ENCODE measurements at places on chromosomes 1 and 21.

DNA sequence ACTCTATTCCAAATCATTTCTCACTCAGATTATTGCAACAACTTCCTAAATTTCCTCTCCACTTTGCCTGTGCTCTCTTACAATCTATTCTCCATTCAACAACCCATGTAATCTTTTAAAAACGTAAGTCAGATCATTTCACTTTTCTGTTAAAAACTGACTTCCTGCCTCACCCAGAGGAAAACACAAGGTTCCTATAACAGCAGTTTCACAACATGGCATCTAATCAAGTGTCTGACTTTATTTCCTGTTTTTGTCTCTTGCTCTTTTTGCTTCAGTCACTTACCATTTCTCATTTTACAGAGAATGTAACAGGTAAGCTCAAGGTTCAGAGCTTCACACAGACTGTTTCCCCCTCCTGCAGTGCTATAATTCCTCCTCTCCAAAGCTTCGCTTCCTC is 560.7 kb downstream of the LRRIQ3 start:
- DNase-seq = no peak

DNA sequence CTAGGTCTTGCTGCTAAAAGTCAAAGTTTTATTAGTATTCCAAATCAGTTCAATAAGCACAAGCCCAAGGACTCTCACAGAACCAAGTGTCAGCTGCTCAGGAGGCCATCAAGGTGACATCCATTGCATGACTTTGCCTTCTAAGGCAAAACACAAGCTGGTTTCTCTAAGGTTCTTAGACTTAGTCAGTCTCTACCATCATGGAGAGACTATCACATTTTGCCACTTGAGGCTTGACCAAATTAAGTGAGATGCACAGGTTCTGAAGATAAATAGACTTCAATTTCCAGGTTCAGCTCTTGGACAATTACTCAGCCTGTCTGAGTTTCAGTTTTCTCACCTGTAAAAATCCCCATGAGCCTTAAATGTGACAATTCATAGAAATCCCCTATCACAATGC is 29.0 kb downstream of the TRIT1 start:
- no peak for DNase-seq

DNA sequence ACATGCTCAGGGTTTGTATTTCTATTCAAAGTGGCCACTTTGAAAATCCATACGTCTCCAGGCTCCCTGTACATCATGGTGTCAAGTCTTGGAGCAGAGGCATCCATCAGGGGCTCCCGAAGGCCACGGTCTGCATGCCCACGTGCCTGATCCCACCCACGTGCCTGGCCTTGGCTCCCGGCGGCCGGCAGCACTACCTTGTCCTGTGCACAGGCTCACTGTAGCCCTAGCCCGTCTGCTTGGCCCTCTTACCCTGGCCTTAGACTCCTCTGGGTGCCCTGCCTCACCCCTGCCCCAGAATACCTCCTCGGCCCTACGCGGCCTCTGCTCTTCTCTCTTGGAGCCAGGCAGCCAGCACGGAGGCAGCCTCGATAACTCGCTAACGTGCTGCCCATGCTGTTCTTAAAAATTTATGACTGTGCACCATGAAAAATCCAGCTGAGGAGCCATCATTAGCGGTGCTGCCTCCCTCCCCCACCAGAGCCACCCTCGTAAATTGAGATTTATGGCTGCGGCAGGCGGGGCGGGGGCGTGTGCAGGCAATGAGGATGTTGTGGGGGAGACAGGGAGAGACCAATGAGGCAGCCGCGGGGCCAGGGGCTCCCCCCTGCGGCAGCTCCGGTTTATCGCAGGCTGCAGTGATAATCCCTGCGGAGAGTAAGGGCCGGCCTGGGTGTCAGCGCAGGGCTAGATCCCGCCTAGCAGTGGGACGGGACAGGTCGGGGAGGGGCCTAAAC is 24.6 kb downstream of the DMAP1 start:
- no peak for DNase-seq

DNA sequence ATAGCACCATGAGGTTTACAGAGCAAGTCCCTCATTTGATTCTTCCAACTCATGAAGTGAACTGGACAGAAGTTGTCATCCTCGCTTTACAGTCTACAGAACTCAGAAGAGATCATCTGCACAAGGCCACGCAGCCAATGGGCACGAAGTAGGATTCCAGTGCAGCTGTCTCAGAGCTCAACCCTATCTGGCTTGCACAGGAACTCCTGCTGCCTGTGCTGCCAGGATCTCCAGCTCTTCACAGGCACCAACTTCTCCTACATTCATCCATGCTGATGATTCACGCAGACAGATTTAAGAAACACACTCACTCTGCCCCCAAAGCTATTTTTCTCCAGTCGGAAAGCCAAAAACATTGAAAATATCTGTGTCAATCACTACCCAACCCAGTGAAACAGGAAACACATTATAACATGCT is 157.0 kb downstream of the RERE start:
- no peak for DNase-seq

GRCh38 chr1:235050911-235051360 is 77.7 kb downstream of the TOMM20 start:
- no peak for DNase-seq

Measured in NCI-H774 (cell line).